ENCODE measurements at places on chromosomes 11 and 22.

DNA sequence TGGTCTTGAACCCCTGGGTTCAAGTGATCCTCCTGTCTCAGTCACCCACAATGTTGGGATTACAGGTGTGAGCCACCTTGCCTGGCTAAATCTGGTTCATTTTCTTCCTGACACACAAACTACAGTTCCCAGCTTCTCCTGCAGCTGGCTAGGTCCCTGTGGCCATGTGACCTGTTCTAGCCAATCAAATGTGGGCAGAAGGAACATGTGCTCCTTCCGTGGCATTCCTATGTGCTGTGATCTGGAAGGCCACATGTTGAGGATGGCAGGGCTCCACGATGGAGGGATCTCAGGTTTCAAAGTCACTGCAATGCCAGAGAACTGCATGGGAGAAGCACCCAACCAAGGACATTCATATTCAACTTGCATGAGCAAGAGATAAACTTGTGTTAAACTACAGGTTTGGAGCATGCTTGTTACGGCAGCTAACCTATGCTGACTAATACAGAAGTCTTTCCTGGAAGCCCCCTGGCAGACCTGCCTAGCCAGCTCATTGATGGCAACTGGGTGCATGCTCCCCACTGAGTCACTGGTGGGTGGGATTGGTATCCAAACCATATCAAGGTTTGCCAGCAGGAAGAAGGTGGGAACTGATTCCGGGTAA lies 86.0 kb downstream of the RPS6KA4 start:
- no peak for DNase-seq

DNA sequence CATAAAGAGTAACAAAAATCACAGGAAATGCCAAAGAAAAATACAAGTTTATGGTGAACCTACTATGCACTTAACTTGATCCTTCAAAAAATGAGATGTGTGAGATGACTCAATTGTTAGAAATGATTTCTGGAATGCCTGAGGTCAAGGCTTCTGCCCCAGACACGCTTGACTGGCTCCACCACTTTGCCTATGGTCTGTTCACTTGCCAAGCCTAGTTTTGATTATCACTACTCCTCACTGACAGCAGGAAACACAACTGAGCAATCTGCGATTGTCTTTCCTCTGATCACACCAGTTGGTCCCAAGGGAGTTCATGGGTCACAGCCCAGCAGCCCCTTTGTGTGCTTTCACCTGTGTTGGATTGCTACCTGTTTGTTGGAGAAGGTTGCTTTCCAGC lies 20.6 kb upstream of the PRDM10 start:
- no peak for DNase-seq

- DNase-seq = no peak
These were observed 31.9 kb downstream of the ANKK1 start for GRCh38 chr11:113419454-113420003.

- no peak for DNase-seq
These were observed 92.6 kb downstream of the DBX1 start for GRCh38 chr11:20067665-20068064.

DNA sequence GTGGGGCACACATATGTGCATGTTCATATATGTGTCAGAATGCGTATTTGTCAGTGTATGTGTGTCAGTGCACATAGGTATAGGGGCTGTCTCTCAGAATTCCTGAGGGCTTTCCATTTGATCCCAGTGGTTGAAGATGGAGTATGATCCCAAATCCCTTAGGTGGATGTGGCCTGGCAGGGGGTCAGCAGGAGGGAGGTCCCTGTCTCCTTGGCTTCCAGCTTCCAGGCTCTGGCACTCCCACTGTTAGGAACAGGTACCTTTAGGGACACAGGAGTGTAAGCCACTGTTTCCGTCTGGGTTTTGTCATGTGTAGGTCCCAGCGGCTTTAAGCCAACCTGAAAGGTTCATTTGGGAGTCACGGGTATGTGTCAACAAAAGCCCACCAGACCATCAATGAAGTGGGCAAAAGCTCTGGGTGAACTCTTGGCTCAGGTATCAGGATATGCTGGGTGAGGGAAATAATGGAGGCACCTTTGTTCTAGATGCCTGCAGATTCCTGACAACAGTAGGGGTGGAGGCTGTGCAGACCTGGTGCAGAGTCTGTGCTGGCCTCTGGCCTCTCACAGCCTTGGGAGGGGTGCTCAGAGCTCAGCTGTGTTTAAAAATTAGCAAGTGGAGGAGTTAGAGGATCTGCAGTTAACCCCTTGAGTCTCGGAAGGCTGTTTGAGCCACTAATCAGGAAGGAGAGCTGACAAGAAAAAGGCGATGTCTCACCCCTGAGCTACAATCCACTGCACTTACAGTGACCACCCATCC lies 9.0 kb downstream of the KCNQ1OT1 start:
- DNase-seq = no peak

- no peak for DNase-seq
These were observed 1.8 kb downstream of the GAS2L1 start for GRCh38 chr22:29308148-29308790.

GRCh38 chr22:30876915-30877553 lies 91.5 kb downstream of the MORC2 start:
- no peak for DNase-seq

DNA sequence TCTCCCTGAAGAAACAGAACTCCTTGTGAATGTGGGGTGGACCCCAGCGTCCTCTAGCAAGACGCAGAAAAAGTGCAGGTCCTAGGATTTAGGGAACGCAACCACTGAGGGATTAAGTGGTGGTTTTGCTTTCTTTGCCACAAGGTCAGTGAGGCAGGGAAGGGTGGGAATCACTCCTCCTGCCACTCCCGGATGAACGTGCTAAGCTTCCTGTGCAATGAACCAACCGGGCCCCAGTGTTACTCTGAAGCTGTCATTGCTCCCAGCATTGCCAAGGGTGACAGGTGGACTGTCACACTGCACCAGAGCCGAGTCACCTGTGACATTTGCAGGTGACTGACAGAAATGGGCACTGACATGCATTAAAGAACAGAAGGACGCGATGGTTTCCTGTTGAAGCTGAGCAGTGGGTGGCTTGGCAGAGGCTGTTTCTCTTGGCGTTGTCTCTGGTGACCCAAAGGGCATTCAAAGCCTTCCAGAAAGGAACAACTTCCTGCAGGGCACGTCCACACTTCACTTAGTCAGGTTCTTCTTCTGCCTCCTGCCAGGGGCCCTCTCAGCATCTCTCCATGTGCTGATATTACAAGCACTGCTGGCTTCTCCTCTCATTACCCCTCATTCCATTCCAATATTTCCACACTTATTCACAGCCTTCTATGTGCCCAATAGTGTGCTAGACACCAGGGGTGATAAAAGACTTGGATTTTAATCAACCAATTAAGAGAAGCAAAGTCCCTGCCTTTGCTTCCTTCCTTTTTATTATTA lies 9.7 kb downstream of the KIRREL3 start:
- no peak for DNase-seq

GRCh38 chr11:371716-372590 lies 2.7 kb downstream of the B4GALNT4 start:
- no peak for DNase-seq

- no peak for DNase-seq
These were observed 49.8 kb downstream of the OSBPL5 start for GRCh38 chr11:3115321-3115720.

DNA sequence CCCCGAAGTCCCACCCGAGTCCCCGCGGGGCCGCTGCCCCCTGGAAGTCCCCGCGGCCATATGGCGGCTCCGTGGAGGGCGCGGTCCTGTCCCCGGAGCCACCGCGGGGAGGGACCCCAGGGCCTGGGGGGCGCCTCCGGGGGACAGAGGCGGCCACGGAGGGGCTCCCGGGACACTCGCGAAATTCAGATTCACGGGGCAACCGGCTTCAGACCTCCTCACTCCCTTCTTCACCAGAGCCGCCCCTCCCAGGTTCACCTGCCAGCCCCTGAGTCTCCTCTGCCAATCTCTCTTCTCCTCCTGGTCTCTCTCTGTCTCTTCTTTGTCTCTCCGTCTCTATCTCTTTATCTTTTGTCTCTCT lies 28.2 kb upstream of the TOLLIP start:
- no peak for DNase-seq

DNA sequence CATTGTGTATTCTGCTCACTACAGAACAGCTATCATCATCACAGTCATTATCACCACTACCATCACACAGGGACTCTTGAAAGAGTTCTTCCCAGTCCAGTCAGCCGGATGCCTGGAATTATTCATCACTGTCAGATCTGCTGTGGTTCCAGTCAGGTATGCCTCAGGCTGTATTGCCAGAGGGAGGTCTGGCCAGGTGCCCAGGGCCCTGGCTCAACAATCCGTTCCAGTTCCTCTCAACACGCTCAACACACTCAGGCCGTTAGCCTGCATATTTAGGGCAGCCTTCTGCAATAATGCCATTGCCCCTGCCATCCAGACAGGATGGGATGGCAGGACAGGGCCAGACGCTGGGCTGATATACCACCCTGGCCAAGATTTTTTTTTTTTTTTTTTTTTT lies 28.6 kb upstream of the RASL10A start:
- DNase-seq = no peak

DNA sequence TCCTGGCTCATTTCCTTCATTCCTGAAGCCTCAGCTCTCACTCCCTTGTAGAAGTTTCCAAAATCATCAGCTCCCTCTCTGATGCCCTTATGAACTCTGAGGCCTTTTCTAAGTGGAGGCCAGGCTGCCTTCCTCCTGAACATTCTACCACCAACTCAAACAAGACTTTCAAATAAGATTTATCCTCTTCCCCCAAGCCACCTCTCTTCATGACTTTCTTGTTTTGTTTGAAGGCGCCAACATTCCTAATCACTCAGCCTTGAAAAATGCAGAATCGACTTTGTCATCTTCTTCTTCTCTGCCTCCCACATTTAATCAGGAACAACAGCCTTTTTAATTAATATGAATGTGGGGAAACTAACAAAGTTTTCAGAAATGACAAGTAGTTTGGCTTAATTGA lies 927.9 kb downstream of the OPCML start:
- DNase-seq = no peak

DNA sequence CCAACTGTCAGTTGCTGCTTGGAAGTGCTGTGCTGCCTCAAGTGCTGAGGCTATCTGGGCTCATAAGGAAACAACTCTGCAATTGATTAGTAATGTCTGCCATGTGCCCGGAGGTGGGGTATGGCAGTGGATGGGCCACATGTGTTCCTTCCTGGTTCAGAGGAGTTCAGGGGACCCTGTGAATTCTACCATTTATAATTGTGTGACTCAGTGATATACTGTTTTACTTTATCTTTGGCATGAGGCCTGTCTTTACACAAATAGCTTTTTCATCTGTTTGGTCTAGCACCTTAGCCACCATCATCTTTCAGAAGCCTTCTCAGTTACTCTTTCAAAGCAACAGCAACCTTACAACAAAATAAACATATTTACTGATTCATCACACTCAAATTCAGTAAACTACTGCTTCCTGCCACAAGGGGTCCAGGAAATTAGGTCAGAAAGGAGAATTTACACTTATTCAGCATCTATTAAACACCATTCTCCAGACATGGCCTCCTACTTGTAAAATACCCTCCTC lies 20.9 kb downstream of the DKK3 start:
- no peak for DNase-seq

All from T follicular helper cell (primary cell).